K562 (cell line): ENCODE measurements at places on chromosomes 7 and 10. TPM values are rescaled to one million over a fixed set of nuclear protein-coding genes. Genes with fewer than 3 reads are reported as not detected.

DNA sequence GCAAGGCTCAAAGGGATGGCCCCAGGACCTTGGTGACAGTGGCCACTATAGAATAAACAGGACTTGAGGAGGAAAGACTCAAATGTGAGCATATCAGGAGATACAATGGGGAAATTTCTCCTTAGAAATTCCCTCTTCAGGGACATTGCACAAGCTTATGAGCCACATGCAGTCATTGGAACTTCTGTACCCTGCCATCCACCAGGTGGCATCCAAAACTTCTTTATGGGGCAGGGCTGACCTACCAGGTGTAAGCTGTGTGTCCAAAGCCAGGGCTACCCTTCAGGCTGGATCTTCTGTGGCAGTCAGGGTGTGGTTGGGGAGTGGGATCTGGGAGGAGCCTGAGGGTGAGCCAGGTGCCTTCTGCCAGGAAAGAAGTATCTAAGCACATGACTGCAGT lies 36.6 kb upstream of the LRRC18 start:
- H3K27ac ChIP-seq, result no peak overlapping the region
- H3K4me3 ChIP-seq, result no peak overlapping the region
- no peaks in the 10 kb centered on the region for H3K36me3 ChIP-seq

The PRPS1L1 gene
- total RNA-seq, result not detected in 2 replicates

DNA sequence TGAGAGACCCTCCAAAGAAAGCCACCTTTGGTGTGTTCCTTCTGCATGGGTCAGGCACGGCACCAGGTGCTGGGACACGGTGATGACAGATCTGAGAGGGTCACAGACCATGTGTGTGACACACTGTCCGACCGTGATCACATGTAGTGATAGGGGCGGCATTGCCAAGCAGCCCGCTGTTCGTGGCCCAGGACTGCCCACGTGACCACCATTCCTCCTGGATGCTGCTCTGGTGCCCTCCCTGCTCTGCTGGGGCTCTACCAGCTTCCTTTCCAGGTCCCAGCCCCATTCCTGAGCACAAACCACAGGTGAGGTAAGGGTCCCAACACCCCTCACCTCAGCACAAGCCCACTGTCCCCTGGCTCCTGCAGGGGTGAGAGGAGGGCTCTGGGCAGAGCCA lies 10.1 kb upstream of the SLC18A3 start:
- H3K4me1 ChIP-seq, result no peaks in the 10 kb centered on the region
- H3K27me3 ChIP-seq, result no peaks in the 10 kb centered on the region
- H3K27ac ChIP-seq, result no peak overlapping the region
- no peak overlapping the region for H3K4me3 ChIP-seq
- no peaks in the 10 kb centered on the region for H3K36me3 ChIP-seq

DNA sequence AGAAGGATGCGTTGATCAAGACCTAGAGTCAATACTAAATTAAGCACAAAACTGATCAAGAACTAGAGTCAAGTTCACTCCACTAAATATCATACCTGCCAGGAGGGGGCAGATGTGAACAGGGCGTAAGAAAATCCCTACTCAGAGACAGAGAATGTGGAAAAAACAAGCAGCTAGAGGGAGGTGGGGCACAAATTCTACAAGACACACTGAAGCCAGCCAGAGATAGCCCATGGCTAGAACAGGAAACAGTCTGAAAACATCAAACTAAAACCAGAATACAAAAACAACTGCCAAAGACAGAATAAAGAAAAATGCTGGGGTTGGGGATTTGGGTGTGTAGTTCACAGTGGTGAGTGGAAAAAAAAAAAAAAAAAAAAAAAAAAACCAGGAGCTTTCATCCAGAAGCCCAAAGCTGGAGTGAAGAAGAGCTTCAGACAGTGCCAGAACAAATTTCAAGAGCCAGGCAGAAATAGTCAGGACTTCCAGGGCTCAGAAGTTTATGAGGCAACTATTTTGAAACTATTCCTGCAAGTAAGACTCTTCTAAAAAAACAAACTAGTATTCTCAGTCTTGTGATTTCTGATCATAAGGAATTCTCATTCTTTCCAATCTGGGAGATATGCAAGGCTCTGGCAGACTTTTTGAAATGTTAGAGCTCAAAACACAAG lies 118.3 kb downstream of the CCDC71L start:
- peak overlapping the region; percentile 30 for H3K27ac ChIP-seq
- no peaks in the 10 kb centered on the region for H3K27me3 ChIP-seq
- no peak overlapping the region for H3K4me3 ChIP-seq
- peaks cover 22% of the 10 kb centered on the region; the same call in 2 of the 3 replicates for H3K4me1 ChIP-seq
- peak; percentile 80 for DNase-seq

DNA sequence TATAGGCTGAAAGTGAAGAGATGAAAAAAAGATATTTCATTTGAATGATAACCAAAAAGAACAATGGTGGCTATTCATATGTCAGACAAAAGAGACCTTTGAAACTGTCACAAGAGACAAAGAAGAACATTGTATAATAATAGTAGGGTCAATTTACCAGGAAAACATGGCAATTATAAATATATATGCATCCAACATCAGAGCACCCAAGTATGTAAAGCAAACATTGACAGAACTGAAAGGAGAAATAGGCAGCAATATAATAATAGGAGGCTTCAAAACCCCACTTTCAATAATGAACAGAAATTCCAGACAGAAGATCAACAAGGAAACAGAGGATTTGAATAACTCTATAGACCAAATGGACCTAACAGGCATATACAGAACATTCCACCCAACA lies 876.2 kb downstream of the GRID1 start:
- no peaks in the 10 kb centered on the region for H3K4me1 ChIP-seq
- no peak for DNase-seq
- no peak overlapping the region for H3K4me3 ChIP-seq
- no peaks in the 10 kb centered on the region for H3K36me3 ChIP-seq
- no peaks in the 10 kb centered on the region for H3K27me3 ChIP-seq

The C10orf90 gene
- not detected in 2 replicates for total RNA-seq

The TES gene
- total RNA-seq, result 52.1 and 58.0 TPM in 2 replicates

DNA sequence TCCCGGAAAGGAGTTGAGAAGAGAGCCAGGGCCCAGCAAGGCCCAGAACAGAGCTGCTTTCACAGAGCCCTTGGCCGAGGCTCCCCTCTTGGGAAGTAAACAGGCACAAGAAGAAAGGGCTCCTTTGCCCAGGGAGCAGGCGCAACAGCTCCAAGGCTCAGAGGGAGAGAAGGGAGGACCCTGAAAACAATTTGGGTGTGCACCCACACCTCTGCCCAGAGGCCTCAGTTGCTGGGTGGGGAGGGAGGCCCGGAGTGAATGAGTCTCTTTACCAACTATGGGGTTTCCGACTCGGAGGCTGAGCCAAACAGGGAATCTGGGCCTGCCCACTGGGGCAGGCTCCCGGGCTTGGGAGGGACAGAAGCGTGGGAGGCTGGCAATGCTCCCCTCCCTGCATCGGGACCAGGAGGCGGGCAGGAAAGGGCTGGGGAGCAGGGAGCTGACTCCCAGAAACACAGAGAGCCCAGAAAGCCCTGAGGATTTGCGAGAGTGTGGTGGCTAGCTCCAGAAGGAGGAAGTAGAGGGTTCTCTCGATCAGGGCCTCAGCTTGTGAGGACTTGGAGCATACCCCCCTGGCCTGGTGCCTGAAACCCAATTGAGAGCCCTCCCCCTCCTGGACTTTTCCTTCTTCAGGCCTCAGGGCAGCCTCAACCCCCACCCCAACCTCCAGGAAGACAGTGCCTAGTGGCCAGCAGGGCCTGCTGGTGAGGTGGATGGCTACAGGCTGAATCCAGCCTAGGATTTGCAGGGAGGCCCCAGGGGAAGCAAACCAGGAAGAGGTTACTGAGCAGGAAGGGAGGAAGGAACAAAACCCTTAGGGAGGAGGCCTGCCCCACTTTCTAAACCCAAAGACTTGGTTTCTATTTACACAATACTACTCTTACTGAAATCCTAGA lies 6.2 kb downstream of the C10orf105 start:
- peak overlapping the region; percentile 73 for H3K27ac ChIP-seq
- DNase-seq, result peak; percentile 63
- H3K27me3 ChIP-seq, result no peaks in the 10 kb centered on the region
- peaks cover 24% of the 10 kb centered on the region for H3K4me1 ChIP-seq

The PTCD1 gene
- total RNA-seq, result 12.3 and 16.3 TPM in 2 replicates

The KLF14 gene
- total RNA-seq, result not detected in 2 replicates

DNA sequence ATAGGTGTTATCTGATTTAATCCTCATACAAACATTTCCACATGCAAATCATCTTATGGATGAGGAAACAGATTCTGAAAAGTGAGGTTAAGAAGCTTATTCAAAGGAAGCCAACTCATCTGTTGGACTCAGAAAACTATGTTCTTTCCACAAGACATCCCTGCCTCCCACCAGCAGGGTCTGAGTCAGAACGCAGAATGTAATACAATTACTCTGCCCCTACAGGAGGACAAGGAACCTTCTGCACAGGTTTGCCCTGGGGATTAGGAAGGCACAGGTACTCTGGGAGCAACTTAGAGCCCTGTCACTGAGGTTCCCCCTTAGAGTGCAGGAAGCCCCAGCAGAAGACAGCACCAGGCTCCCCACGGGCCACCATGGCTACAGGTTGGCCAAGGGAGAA lies 255.7 kb downstream of the TNS3 start:
- no peak overlapping the region for H3K4me3 ChIP-seq
- no peaks in the 10 kb centered on the region for H3K36me3 ChIP-seq
- no peaks in the 10 kb centered on the region for H3K4me1 ChIP-seq
- peaks cover 74% of the 10 kb centered on the region for H3K27me3 ChIP-seq
- H3K27ac ChIP-seq, result no peak overlapping the region

DNA sequence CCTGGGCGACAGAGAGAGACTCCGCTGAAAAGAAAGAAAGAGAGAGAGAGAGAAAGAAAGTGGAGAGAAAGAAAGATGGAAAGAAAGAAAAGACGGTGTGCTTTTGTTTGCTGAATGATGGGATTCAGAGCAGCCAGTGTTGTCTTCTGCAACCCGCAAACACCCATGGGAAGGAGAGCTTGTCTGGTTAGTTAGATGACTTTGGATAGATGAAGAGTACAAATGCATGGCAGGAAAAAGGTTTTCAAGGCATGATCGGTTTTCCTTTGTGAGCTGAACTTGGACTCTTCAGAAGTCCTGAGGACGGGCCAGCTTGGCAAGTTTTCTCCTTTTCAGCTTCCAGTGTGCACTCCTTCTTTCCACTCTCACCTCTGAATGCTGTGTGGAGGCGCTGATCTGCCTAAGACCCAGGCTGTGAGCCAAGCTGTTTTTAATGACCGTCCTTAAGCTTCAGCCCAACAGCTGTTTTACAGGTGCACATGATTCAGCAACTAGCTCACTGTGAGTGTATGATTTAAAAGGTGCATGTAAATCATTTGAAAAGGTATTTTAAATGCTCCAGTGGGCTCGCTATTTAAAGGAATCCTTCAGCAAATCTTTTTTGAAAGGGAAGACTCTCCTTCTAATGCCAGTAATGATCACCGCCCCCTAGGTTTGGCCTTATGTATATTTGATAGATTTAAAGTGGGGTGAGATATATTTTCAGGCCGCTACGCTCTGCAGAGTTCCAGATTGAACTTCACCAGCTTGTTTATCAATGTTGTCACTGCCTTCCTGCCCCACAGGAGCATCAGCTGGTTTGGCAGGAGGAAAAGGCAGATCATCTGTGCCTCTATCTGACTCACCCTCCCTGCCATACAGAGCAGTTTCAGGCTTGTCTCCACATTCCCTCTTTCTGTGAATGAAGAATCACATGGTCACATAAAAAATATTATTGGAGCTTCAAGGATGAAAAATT lies 115.0 kb downstream of the PLXDC2 start:
- DNase-seq, result no peak
- no peak overlapping the region for H3K27ac ChIP-seq
- no peaks in the 10 kb centered on the region for H3K27me3 ChIP-seq

The GIMAP4 gene
- 0.16 and 0.42 TPM in 2 replicates for total RNA-seq

- no peaks in the 10 kb centered on the region for H3K36me3 ChIP-seq
- peaks cover 2% of the 10 kb centered on the region; the same call in 1 of the 2 replicates for H3K27me3 ChIP-seq
- DNase-seq, result no peak
- no peak overlapping the region for H3K27ac ChIP-seq
- peak overlapping the region; percentile 18 for H3K4me3 ChIP-seq
Observed at GRCh38 chr10:89301232-89301631, 614 bp upstream of the IFIT2 start.

The COL13A1 gene
- total RNA-seq, result not detected in 2 replicates

DNA sequence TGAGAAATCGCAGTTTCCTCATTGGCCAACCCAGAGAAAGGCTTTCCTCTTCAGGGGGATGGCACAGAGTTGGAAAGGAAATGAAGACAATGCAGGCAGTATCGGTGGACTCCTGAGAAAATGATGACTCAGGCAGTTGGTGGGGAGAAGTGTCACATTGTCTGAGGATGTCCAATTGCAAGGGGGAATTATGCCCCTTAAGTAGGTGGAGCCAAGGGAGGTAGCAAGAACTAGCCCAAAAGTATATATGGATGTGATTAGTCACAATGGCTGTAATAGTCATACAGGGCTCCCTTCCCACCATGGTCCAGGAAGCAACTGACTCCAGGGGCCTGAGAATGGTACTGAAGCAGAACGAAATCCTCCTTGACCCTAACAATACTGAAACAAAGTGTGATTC lies 58.3 kb upstream of the EGFR start:
- no peak for DNase-seq
- no peaks in the 10 kb centered on the region for H3K36me3 ChIP-seq
- H3K27me3 ChIP-seq, result peaks cover 6% of the 10 kb centered on the region
- no peaks in the 10 kb centered on the region for H3K4me1 ChIP-seq

DNA sequence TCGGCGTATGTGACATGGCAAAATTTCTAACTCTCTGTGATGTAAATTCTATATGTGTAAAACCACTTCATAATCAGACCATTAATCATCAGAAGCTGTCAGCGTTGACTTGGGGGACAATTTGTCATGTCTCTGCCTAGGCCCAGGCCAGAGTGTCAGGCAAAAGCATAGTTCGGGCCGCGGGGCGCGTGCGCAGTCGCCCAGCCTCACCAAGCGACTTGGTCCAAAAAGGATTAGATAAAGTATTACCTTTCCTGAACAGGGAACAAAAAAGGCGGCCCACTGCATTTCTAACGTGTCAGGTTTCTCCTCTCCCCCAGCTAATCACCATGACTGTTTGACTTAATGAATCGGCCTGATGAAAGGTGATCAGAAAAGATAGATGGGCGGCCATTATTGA lies 114.2 kb downstream of the EBF3 start:
- H3K36me3 ChIP-seq, result no peaks in the 10 kb centered on the region
- no peak overlapping the region for H3K4me3 ChIP-seq
- H3K27ac ChIP-seq, result no peak overlapping the region
- H3K4me1 ChIP-seq, result no peaks in the 10 kb centered on the region
- no peak for DNase-seq
- H3K27me3 ChIP-seq, result peaks cover 3% of the 10 kb centered on the region; the same call in 1 of the 3 replicates

The SPDYE9 gene
- not detected in 2 replicates for total RNA-seq

DNA sequence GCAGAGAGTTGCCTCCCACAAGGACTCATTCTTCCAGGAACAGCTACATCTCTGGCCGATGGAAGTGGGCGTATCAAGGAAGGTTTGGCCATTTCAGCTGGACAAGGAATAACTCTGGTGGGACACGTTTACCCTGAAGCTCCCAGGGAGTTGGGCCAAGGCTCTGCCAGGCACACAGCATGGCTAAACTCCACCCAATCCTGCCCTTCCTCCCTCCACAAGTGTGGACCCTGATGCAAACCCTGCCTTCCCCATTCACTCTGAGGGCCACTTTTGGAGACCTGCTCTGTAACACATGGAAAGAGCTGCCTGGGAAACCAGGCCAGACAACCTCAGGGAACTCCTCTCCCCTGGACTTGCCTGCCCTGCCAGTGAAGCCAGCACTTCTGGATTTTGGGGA lies 407.8 kb upstream of the FOXK1 start:
- peaks cover 48% of the 10 kb centered on the region for H3K27me3 ChIP-seq
- H3K4me1 ChIP-seq, result no peaks in the 10 kb centered on the region
- H3K4me3 ChIP-seq, result no peak overlapping the region
- no peak overlapping the region for H3K27ac ChIP-seq
